ENCODE measurements at places on chromosomes 7 and 10.

GRCh38 chr7:99196536-99197258 lies 11.2 kb downstream of the KPNA7 start:
- DNase-seq: no peak

DNA sequence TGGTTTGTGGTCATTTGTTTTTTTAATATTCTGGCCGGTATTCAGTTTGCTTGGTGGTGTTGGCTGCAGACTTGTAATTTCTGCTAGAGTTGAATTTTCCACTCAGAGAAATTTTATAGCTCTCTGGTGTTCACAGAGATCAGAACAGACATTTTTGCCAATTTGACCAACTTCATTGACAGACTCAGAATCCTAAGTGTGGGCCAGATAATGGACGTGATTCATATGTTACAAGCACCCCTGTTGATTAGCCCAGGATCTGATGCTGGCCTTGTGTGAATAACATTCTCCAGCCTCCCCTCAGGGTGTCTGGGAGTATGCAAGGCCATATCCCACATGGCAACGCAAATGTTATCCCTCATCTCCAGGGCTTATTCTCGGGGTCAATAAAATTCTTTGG lies 283.8 kb downstream of the C7orf25 start:
- no peak for DNase-seq

DNA sequence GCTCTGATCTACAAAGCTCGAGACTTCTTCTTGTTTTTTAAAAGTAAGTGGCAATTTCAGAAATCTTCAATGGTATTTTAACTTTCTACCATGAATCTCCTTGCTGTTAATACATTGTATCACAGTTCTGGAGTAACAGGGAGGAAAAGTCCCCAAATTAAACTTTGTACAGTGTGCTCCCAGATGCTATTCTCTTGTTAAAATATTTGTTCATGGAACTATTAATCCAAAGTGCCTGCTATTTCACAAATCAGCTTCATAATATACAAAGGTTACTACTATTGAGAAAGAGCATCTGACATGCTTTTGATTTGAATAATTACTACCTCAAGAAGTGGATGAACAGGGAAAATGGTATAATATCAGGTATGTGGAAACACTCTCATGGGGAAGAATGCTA lies 36.6 kb downstream of the SIRT1 start:
- no peak for DNase-seq

- no peak for DNase-seq
Measured at GRCh38 chr7:44057181-44057848, 8.1 kb downstream of the PGAM2 start.

GRCh38 chr7:17620566-17620965 lies 319.7 kb downstream of the SNX13 start:
- DNase-seq: no peak

DNA sequence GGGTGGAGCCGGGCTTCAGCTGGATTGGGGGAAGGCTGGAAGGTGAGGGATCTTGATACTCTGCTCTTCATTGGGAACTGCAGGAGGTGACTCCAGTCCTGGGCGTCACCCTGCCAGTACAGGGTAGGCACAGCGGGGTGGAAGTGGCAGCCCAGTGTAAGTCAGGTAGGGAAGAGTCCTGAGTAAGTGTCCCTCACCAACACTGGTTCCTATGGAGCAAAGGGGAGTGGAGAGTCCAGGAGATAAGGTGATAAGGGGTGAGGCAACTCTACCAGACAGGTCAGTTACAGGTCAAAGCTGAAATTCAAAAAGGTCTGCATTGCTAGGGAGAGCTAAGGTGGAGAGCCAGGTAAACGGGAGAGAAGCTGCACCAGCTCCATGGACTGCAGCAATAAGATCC lies 145.6 kb upstream of the NFE2L3 start:
- no peak for DNase-seq

DNA sequence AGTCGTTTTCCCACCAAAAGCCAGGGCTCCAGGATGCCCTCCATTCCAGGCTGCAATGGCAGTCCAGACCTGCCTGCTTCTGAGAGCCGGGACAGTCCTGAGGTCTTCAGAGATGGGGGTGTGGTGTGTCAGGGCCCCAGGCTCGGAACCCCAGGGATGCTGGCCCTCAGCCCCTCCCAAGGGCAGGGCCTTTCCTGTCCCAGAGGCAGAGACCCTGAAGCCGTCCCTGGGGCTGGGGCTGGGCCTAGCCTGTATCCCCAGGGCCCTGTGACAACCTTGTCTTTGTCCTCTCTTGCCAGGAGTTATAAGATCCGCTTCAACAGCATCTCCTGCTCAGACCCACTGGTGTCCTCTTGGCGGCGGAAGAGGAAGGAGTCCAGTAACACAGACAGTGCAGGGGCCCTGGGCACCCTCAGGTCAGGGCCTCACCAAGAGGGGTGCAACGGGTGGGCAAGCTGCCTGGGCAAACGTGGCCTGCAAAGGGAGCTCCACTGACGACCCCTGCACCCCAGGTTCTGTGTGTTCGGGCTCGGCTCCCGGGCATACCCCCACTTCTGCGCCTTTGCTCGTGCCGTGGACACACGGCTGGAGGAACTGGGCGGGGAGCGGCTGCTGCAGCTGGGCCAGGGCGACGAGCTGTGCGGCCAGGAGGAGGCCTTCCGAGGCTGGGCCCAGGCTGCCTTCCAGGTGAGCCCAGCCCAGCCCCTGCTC lies 15.9 kb downstream of the NOS3 start:
- no peak for DNase-seq

DNA sequence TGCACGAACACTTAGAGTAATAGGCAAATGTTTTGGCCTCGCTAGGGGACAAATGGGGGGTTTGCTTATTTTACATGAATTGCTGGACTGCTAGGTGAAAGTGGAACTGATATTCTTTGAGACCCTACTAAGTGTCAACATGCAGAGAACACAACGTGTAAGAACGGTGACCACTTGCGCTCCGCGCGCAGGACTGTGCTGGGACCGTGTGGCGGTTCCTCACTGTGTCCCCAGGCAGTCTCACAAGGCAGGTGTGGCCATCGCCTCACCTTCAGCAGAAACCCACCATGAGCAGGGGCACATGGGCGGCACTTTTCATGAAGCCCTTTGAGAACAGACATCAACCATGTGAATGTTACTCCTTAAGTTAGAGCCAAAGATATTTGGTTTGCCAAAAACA lies 27.2 kb downstream of the PTPRN2 start:
- DNase-seq: no peak

DNA sequence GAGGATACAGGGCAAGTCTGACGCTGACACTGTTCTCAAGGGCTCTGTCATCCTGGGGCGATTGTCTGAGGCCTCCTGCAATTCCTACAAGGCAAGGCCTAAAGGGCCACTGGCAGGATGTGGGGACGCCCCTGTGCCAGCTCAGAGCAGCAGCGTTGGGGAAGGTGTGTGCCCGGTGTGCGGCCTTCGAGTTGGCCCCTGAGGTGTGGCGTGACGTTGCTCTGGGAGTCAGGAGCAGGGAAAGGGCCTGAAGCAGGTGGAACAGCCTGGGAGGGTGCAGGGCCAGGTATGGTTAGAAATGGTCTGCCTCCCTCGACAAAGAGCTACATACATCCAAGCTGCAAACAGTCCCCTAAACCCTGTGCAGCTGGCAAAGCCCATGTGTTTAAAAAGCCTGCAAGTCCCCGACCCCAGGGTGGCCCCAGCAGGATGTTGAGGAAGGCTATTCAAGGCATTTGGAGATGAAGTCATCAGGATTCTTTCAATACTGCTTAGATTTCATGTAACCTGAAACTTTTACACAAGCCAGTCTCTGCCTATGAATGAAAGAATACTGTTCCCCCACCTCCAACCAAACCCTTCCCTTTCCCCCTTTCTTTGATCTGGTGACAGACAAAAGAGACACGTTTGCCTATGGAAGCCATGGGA lies 142.5 kb upstream of the TNS3 start:
- no peak for DNase-seq

GRCh38 chr7:37289367-37289766 lies 159.3 kb downstream of the ELMO1 start:
- DNase-seq: no peak

GRCh38 chr10:6516929-6517284 lies 63.2 kb downstream of the PRKCQ start:
- no peak for DNase-seq

DNA sequence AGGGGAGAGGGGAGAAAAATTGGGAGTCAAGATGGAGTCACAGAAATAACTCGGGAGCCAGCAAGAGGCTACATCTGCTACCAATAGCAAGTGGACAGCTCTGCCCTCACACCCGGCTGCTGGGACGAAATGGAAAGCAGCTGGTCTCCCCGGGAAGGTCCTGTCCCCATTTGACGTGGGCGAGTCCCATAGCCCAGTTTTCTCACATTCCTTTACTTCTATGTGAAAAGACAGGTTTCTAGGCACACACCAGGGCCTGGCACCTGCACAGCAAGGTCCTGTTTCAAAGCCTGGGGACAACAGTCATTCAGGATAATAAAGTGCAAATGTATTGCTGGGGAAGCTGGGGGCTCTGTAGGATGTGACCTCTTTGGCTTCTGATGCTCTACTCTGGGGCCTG lies 162.6 kb downstream of the OAT start:
- DNase-seq: no peak

DNA sequence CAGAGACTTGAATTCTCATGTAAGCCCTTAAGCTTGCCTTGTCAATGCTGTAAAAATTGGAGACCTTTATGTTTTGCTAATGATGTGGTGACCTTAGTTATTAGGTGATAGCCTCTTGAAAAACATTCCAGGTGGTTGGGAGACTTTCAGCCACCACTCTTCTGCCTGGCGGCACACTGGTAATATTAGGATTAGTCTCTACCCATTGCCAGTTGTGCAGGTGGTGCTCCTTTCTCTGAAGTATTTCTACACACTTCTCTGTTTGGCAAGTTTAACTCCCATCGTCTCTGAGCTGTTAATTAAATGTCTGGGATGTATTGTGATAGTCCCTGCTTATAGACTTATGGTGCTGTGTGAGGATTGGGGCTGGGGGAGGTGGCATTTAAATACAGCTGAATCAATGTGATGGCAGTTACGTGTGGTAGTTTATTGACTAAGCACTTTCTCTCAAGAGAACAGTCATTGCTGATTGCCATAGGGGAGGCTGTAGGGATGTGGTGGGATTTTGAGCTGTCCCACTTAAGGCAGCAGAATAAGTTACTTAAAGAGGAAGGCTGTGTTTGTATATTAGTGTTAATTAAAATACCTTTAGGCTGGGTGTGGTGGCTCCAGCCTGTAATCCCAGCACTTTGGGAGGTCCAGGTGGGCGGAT lies 61.7 kb downstream of the DAGLB start:
- DNase-seq: no peak

DNA sequence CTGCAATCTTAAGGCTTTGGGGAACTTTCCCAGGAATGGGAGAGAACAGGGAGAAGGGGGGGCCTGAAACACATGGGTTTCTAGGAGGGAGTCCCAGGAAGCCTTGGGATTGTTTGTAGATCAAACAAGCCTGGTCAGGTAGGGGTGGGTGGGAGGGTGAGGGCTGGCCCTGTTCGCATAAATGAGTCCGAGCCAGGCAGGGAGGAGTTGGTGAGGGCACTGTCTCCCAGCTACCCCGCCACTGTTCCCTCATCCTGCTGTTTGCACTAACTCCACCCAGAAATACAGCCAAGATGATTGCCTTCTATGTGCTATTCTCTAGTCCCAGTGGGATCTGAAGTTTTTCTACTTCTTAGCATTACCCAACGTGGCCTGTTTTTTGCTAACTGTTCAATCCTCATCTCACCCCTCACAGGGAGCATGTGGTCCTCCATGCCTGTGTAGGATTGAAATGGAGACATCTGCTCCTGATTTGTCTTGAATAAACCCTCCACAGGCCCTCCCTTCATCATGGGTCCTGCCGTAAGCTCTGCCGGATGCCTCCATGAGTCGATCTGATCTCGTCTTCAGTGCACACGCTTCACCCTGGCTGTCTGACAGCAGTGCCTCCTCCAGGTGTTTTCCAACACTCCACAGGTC lies 257.0 kb downstream of the COBL start:
- DNase-seq: no peak

DNA sequence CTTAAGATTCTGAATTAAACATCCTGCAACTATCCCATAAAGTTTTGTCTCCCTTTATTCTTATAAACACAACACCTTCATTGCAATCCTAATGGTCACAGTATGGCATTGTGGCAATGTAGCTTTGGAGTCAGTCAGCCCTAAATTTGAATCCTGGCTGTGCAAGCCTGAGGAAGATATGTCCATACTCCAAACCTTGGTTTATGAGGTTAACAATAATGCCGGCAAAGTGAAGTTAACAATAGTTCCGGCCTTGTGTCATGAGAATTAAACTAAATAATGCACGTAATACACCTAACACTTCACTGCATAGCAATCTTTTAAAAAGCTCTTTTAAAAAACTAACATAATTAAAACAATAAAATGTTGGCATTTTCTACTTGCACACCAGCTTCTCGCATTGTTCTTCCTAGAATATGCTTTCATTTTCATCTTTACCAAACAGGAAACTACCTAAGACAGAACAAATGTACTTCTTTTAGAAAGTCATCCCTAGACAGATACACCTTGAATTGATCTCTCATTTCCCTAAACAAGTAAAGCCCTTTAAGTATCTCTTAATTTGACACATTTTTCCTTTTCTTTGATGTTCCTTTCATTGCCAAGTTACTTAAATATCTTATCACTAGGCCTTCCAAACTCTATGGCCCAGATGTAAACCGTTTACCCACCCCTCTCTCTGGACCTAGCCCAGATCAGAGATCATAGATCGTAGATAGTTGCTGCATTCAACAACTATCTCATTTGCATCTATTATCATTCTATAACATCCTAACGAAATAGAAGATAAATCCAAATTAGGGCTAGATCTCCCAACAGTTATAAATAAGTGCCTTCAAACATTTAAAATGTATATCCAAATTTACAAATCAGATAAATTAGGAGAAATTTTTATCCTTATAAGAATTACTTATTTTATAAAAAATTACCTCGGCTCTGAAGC lies 66.7 kb downstream of the CREB3L2 start:
- DNase-seq: no peak

- DNase-seq: no peak
Measured at GRCh38 chr7:151389096-151389767, 20.6 kb downstream of the WDR86 start.

GRCh38 chr7:156111-157007 lies 36.0 kb upstream of the FAM20C start:
- no peak for DNase-seq

DNA sequence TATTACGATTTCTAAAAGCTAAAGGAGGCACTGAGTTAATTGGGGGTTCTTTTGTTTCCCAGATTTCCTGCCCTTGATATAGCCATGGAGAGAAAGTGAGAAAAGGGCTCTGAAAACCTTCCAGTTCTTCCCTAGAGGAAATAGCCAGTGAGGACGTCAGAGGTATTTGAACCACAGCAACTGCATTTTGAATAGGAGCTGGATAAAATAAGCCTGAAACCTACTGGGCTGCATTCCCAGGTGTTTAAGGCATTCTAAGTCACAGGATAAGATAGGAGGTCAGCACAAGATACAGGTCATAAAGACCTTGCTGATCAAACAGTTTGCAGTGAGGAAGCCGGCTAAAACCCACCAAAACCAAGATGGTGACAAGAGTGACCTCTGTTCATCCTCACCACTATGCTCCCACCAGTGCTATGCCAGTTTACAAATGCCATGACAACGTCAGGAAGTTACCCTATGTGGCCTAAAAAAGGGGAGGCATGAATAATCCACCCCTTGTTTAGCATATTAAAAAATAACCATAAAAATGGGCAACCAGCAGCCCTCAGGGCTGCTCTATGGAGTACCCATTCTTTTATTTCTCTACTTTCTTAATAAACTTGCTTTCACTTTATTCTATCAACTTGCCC lies 85.1 kb upstream of the FRMD4A start:
- DNase-seq: no peak

- no peak for DNase-seq
Measured at GRCh38 chr7:126541406-126541805, 711.3 kb downstream of the GRM8 start.

- DNase-seq: no peak
Measured at GRCh38 chr10:103265717-103266329, 11.1 kb upstream of the INA start.

Data from NCI-H774 (cell line).